ENCODE measurements at places on chromosomes 12 and 14. TPM values are rescaled to one million over a fixed set of nuclear protein-coding genes. Genes with fewer than 3 reads are reported as not detected.

Gene MDP1
- 18.3 TPM for total RNA-seq

Gene RNF212B
- total RNA-seq = not detected

Gene CREBL2
- 42.1 TPM for total RNA-seq

Gene TUNAR
- not detected for total RNA-seq

Gene FOXG1
- not detected for total RNA-seq

Gene GMFB
- total RNA-seq = 79.5 TPM

Gene C14orf119
- total RNA-seq = 58.8 TPM

Gene EPS8
- 150 TPM for total RNA-seq

Gene RNASE1
- 0.75 TPM for total RNA-seq

Gene PFKM
- 67.6 TPM for total RNA-seq

Gene NELL2
- total RNA-seq = not detected

Gene RHEBL1
- 0.60 TPM for total RNA-seq

Gene HVCN1
- total RNA-seq = 2.0 TPM

Gene TAPBPL
- total RNA-seq = 15.4 TPM

Gene IKZF4
- 0.35 TPM for total RNA-seq

Gene OLR1
- not detected for total RNA-seq

Gene PPP2R5C
- 88.2 TPM for total RNA-seq

Gene OXA1L
- 84.5 TPM for total RNA-seq

Data from smooth muscle cell of the coronary artery (primary cell).